ENCODE measurements at places on chromosomes 4 and X.

GRCh38 chr4:138761638-138762220 is 253.9 kb upstream of the NOCT start:
- DNase-seq: no peak

DNA sequence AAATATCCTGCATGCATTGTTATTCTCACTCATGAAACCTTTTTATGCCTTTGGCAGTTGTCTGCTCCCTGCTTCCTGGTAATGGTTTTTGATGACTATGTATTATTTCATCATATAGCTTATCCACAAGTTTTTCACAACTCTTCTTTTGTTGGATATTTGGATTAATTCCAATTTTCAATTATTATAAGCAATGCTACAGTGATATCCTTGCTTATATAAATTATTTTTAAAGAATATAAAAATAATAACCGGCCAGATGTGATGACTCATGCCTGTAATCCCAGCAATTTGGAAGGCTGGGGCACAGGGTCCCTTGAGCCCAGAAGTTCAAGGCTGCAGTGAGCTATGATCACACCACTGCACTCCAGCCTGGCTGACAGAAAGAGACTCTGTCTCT is 47.0 kb downstream of the ASIC5 start:
- no peak for DNase-seq

DNA sequence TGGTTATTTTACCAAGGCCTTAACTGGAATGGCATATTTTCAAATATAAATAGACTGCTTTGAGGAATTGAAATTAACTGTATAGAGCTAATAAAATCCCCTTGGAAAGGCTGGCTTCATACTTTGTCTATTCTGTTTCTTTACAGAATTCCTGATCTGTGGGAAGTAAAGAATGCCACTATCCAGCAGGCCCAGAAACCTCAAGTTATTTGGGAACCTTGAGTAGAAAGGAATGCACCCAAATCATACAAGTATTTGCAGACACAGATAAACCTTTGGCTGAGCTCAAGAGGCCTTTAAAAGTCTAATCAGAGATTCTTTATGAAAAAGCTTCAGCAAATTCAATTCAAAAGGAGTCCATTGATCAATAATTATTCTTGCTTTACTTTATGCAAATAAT is 975.7 kb upstream of the PABPC4L start:
- DNase-seq: no peak

DNA sequence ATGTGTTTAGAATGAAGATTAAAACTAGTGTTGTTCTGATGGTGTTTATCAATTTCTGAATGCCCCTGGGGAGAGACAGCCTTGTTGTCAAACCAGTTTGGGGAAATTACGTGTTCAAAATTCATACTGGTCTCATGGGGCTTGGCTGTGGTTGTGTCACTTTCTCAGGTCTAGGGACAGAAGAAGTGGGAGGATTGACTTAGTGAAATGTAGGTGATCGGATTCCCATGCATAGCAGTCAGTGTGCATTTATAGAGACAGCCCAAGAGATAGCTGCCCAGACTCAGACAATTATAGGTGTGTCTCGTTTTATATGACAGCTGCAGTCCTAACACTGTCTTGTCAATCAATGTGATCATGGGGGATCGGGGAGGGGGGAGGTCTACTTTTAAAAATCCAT is 94.4 kb upstream of the CLCN4 start:
- DNase-seq: no peak

GRCh38 chr4:38413524-38414341 is 250.3 kb upstream of the KLF3 start:
- DNase-seq: no peak

DNA sequence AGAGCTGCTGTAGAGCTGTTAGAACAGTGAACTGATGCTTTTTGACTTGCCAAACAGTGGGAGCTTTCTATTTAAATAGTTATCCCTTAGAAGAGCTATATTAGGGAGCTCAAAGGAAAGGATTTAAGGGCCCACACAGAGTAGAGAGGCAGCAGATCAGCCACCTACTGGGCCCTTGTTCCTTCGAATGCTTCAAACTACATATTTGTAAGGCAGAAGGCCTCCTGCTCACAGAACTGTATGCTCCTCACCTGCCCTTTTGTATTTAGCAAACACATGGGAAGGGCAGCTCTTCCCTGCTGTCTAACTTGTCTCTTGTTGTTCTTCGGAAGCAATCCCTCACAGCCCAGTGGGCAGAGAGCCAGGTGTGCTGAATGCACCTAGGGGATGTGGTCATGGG is 38.0 kb downstream of the IL1RAPL1 start:
- peak; percentile 35 for DNase-seq

DNA sequence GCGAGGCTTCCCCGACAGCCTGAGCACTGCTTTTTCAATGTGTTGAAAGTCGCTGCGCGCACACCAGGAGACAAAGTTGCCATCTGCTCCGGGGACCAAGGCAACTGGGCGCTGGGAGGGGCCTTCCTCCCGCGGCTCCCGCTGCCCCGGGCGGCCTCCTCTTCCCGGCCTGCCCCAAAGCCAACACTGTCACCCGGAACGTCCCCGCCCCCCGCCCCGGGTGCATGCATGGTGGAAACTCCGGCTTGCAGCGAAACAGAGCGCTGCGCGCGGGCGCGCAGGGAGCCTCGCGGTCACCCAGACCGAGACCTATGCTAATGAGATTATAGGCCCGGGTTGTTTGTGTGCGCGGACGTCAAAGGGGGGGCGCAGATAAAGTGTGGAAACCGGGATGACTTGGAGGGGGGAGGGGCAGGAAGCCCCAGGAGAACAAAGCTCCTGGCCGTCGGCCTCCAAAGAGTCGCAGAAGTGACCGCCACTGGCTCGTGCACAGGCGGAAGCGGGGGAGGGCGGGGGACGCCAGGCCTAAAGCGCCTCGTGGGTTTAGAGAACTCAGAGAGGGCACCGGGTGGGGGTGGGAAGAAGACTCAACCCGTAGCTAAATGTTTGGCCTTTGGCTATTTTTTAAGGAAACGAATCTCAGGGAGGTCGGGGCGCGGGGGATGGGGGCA is 88.8 kb downstream of the BCOR start:
- DNase-seq: peak; percentile 12

DNA sequence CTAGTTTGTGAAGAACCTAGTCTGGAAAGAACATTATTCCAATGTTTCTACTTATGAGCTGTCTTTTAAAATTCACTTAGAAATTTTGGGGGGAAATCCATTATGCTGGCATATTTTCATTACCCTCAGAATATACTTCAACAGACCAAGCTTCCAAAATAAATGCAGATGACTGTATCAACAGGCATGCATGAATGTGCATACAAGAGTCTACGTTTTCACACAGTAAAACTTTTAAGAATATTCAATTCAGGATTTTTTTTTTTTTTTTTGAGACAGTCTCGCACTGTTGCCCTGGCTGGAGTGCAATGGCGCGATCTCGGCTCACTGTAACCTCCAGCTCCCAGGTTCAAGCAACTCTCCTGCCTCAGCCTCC is 49.7 kb downstream of the ABCG2 start:
- no peak for DNase-seq

- DNase-seq: no peak
Measured at GRCh38 chr4:153119626-153120025, 84.6 kb upstream of the TRIM2 start.

DNA sequence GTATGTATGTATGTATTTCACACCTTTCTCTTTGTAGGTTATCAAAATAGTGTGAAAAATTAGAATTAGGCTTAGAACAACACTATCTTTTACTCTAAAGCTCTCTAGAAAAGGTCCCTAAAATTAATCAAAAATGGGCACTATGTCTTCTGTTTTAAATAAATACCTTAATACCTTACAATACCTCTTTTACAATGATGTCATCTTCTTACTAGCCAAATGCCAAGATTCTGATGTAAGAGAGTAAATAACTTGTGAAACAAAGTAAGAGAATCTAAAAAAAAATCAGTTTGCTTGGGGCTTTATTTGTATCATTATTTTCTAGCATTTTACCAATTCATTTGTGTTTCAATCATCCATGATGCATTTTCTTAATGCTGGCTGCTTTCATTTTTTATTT is 402.2 kb upstream of the MAGEB2 start:
- DNase-seq: no peak

GRCh38 chr4:42397635-42398170 is 415 bp downstream of the SHISA3 start:
- DNase-seq: no peak

DNA sequence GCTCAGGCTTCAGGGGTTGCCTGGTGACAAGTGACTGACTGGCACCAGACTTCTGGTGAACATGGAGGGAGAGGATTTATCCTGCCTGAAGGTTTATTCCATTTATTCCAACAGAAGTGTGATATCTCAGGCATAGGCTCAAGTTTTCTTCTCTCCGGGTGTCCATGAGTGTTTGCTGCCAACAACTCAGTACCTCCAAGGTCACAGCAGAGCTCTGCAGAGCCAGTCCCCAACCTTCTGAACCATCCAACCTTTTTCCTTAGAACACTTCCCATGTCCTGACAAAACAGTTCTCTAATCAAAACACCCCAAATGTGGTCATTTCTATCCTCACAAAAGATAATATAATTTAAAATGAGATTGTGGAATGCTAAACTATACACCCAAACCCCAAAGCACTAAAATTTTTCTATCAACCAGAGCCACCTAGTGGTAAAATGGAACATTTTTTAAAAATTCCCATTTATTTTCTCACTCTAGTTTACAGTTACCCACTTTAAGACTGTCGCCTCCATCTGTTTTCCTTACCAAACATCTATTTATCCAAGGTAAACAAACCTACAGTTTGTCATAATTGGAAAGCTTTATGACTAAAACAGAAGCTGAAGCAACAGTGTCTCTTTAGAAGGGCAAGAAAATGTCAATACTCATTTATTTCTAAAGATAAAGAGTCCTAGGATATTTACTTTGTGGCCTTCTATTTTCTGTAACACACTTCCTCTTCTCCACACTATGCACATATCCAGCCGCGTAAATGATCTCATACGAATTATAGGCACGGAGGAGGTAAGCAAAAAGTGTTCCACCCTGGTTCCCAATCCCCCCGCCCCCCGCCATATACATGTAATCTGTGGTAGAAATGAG is 39.5 kb downstream of the TMEM154 start:
- DNase-seq: peak; percentile 41

- peak; percentile 27 for DNase-seq
Measured at GRCh38 chrX:101078716-101079598, at the start of gene TMEM35A. TMEM35A (plus strand) TSS chrX:101078879; CDS start chrX:101079003, 124 bp downstream.

DNA sequence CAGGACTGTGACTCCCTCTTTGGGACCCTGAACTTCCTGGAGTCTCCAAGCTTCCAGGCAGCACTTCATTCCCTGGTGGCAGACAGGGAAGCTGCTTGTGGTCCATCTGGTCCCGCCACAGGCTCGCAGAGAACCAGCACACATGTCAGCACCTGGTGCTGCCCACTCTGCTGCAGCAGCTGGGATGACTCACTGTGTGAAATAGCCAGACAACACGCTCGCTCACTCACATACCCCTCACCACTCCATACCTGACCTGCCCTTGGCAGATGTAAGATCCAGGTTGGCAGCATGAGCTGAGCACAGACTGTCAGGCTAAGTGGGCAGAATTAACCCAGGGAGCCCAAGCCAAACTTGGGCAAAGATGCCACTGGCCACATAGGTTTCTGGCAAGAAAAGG is 613.5 kb downstream of the PCDH18 start:
- DNase-seq: no peak

- DNase-seq: no peak
Measured at GRCh38 chr4:18162453-18162852, 140.9 kb upstream of the LCORL start.

DNA sequence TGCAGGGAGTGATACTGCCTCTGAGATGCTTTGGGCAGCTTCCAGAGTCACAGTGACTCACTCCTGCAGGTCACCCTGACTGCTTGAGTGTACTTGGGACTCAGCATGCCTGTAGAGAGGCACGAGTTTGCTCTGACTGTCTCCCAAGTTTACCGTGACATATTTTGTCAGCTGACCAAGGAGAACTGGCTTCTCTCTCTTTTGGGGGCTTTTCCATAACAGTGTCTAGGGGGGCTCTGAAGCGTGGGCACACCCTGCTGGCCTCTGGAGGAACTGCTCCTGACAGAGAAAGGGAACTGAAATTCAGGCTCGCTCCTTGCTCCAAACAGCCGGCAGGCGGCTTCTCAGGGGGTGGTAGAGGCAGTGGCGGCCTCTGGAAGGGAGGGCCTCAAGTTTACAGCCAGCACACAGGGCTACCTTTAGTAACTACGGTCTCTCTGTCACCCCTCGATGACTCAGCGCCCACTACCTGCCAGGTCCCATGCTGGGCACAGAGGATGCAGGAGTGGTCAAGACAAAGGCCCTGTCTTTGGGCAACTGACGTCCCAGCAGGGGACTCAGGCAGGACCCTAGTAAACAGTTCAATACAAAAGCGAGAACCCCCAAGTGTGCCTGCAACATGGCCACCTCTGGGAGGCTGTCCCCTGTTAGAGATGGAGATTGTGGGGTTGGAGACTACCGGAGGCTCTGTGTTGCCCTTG is 17.8 kb downstream of the ZNF185 start:
- DNase-seq: peak; percentile 77

GRCh38 chrX:56615282-56615681 is 51.9 kb downstream of the UBQLN2 start:
- DNase-seq: no peak

DNA sequence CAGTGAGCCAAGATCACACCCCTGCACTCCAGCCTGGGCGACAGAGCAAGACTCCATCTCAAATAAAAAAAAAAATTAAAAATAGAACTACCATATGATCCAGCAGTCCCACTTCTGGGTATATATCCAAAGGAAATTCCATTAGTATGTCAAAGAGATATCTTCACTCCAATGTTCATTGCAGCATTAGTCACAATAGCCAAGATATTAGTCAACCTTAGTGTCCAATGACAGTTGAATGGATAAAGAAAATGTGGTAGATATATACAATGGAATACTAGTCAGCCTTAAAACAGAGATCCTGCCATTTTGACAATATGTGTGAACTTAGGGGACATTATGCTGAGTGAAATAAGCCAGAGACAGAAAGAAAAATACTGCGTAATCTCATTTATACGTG is 49.4 kb downstream of the C4orf46 start:
- DNase-seq: no peak

DNA sequence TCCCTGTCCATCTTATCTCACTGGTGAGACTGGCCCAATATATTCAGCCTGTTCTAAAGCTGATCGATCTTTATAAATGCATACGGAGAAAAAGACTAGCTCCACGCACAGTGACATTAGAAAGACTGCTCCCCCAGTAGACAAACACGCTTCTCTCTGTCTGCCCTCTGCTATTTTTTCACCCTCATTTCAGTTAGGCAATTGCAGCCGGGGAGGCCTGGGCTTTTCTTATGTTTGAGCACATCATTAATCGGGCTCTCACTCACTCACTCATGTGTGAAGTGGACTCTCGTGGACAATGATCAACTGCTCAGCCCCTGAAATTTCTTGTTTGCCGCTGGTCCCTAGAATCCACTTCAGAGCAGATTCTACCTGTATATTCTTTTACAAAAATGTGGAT is 824.7 kb upstream of the TENM3 start:
- no peak for DNase-seq

Data from iPS-NIHi11 (cell line).